ENCODE measurements at places on chromosomes 13 and 19.

DNA sequence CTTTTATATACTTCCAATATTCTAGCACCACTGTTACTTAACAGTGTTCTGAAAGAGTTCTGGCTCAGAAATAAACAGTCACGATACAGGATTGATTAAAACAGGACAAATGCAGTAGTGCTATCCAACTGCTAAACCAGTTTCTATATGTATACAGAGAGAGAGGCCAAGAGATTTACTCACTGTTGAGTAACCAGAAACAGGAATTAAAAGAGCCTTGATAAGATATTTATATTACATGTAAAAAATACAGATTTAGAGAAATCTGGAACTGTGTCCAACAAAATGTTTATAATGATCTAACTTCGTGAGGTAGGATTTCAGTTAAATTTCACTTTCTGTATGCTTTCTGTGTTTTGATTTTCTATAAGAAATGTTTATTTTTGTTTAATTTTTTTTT, 116.6 kb downstream of the CDK8 start:
- no peak for DNase-seq

- no peak for DNase-seq
Observed at GRCh38 chr13:113724016-113724758, 34.8 kb upstream of the TMEM255B start.

DNA sequence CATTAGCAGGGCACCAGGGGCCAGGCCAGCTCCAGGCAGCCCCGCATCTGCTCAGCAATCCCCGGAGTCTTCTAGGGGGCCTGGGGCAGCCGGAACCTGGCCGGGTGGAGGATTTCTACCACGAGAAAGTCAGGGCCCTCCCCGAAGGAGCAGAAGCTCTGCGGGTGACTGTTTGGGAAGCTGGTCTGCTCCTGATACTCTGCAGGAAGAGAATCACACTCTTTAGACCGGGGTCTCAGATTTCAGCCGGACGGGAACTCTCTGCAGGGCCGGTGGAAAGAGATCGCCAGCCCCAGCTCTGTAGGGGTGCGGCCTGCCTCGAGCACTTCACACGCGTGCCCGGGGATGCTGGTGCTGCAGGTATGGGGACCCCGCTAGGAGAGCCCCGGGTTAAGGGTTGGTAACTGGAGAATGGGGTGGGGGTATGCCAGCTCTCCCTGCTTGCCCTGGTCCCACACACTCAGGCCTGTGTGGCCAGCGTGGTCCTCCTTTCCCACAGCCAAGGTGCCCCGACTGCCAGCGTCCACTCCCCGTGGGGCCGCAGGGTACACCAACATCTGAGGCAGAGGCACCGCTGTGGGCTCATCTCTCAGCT, 20.1 kb downstream of the RASA3 start:
- no peak for DNase-seq

DNA sequence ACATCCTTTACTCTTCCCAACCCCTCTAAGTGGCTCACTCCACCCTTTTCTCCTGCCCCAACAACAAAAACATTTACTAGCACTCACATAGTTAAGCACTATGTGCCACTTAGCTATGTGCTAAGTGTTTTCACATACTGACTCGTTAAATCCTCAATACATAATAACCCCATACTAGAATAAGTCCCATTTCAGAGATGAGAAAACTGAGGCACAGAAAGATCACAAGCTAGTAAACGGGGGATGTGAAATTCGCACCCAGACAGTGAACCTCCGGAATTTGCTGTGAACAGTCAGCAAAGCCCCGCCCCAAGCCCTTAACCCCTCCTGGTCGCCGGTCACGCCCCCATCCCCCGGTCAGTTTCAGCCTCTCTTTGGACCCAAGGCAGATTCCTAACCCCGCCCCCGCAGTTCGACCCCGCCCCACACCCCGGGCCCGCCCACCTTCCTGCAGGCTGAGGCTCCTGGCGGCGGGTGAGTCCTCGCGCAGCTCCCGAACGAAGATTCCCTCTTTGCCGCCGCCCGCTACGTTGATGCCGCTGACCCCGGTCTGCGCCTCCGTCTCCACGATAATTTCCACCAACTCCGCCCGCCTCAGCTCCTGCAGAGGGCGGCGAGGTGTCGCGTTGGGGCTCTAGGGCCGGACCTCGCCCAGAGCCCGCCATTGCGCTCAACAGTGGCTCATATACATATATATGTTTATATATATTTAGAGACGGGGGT, 9.8 kb downstream of the PRX start:
- DNase-seq, result peak; percentile 67

DNA sequence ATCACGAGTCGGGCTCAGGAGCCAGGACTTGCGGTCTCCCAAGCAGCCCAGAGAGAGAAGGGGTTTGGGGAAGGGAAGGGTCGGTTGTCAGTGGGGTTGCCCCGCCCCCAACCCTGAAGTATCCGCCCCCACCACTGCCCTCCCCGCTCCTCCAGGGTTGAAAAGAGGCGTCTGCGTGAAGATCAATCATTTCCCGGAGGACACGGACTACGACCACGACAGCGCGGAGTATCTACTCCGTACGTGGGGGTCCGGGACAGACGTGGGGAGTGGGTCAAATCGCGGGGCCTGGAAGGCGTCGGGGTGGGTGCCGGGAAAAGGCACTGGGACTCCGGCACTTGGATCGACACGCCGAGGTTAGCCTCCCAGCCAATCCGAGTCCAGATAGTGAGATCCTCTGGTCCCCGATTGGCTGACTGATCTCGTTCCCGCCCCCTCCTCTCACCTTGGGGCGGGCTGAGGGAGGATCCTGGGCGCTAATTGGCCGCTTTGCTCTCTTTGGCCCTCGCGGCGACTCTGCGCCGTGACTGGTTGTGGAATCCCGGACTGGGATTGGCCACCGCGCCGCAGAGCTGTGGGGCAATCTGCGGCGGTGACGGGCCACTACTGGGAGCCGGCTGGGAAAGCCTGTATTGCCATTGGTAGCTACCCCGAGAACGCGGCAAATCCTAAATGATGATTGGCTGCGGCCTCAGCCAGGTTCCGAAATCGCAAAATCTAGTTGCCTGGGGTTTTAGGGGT, 13.3 kb upstream of the CACNG6 start:
- no peak for DNase-seq

DNA sequence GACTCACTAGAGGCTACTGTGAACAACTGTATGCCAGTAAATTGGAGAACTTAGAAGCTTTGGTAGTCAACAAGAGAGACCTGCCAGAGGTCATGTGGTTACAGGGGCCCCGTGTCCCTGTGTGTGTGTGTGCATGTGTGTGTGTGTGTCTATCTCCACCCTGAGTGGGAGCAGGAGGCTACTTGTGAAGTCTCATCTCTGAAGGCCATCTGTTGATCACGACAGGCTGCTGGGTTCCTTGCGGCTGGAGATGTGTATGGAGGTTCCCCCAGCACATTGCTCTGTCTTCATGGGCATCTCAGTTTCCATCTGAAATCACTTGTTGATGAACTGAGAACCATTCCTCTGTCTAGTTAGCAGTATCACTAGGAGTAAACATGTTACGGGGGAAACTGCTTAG, 58.2 kb upstream of the TEX29 start:
- no peak for DNase-seq

DNA sequence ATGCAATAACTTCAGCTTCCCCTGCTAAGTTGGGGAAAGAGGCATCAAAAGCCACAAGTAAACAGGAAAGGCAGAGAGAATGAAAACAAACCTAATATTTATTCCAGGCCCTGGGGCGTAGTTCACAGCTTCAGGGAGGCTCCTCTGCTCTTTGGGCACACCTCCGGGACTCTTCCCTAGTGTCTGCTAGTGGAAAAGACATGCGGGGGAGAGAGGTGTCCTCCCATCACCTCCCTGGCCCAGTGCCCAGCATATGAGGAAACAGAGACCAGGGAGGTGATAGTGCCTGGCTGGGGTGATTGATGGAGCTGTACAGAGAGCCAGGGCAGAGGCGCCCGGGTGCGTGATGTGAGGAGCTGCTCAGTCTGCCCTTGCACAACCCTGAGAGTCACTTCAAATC, 71.0 kb downstream of the RASL11A start:
- DNase-seq, result no peak

DNA sequence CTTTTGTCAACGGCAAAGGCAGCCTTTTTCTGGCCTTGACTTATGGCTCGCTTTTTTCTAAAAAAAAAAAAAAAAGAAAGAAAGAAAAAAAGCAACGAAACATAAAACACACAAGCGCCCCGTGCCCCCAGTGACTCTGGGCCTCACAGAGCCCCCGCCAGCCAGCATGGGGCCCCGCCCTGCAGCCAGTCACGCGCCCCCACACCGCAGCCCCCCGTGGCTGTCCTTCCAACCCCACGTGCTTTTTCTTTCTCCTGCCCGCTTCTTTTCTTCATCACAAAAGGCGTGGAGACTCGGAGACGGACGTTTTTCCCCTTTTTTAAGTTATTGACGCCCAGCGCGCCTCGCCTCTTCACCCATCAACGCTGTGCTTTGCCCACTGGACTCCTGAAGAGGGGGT, 14.4 kb upstream of the GNA15 start:
- no peak for DNase-seq

- DNase-seq, result no peak
Observed at GRCh38 chr13:97028441-97029299, 34.4 kb upstream of the OXGR1 start.

Measured in activated naive CD4-positive, alpha-beta T cell (primary cell).